ENCODE measurements at places on chromosomes 1 and 21.

DNA sequence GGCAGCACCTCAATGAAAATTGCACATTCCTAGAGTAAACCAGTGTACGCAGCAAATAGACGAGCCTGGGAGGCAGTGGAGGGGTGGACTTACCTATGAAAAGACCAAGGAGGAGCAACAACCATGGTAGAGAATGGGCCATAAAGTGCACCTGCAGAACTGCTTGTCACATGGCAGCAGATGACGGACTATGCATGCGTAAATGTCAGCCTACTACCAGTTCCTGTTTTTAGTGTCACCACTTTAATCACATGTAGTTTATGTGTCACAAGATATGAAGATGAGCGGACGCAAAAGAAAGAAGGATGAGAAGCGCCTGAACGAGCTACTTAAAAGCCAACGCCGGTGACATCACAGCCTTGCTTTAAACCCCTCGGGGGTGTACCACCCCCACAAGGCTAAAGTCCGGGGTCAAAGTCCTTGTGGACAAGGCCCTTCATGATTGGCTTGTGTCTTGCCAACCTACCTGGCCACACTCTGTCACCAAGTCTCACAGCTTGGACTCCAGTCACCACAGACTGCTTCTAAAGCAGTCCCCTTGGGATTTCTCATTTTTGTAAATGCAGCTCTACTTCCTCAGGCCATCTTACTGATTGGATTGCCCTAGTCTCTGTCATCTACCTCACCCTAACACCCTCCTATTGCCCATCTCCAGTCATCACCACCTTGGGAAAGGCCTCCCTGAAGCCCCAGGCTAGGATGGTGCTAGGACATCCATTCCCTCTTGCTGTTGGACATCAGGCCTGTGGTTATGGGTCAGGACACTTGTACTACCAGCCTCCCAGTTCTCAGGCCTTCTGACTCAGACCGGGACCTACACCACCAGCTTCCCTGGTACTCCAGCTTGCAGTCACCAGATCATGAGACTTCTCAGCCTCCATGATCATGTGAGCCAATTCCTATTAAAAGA lies 6.0 kb upstream of the LY9 start:
- no peak for DNase-seq

GRCh38 chr21:31078796-31079195 lies 40.5 kb upstream of the KRTAP19-8 start:
- no peak for DNase-seq

- no peak for DNase-seq
These were observed 25.5 kb downstream of the RGS7 start for GRCh38 chr1:241331328-241332036.

DNA sequence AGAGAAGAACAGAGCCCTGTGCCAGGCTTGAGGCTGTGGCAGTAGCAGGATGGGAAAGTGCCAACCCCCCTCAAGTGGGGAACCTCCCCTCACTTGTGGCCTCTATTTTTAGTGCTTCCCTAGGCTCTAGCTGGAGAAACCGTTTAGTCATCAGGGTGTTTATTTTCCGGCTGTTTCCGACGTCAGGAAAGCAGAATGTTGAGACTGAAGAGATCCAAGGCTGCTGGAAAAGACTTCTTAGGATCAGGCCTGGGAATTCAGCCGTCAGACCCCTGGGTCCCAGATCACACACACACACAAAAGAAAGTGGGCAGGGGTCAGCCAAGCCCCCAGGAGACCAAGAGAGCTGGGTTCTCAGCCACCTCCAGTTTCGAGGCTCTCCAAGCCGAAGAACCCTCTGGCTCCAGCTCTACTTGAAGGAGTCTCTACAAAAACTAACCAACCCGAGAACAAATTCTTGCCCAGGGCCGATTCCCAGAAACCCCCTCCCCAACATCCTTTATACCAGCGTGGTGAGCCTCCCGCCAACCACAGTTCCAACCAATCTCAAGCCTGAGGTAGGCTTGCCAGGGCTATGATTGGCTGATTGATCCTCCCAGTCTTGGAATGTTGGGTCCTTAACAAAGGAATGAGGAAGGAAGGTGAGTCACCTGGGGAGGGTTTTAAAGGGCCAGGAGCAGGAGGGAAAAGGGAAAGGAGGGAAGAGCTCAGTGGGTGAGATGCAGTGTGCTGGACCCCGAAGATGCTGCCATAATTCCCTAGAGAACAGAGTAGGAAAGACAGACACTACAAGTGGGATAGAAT lies 2.5 kb upstream of the MEF2D start:
- peak; percentile 97 for DNase-seq

DNA sequence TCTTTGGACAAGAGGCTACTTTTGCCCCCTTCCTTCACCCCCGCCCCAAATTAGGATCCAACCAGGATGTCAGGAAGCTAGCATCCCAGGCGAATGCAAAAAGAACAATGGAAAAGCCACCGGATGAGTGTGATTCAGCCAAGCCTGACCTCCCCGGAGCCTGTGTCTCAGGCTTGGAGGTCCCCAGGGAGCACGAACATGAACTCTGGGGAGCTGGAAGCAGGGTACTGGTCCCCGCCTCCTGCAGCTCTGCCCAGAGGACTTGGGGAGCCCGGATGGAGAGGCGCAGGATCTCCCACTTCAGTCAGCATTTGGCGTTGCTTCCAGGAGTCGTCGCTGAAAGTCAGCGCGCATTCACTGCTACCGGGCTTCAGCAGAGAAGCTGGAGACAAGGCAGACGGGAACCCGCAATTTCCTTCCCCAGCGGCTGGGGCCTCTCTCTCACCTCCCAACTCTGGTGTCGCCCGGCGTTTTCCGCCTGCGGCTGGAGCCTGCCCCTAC lies 1.8 kb upstream of the TBX15 start:
- no peak for DNase-seq

DNA sequence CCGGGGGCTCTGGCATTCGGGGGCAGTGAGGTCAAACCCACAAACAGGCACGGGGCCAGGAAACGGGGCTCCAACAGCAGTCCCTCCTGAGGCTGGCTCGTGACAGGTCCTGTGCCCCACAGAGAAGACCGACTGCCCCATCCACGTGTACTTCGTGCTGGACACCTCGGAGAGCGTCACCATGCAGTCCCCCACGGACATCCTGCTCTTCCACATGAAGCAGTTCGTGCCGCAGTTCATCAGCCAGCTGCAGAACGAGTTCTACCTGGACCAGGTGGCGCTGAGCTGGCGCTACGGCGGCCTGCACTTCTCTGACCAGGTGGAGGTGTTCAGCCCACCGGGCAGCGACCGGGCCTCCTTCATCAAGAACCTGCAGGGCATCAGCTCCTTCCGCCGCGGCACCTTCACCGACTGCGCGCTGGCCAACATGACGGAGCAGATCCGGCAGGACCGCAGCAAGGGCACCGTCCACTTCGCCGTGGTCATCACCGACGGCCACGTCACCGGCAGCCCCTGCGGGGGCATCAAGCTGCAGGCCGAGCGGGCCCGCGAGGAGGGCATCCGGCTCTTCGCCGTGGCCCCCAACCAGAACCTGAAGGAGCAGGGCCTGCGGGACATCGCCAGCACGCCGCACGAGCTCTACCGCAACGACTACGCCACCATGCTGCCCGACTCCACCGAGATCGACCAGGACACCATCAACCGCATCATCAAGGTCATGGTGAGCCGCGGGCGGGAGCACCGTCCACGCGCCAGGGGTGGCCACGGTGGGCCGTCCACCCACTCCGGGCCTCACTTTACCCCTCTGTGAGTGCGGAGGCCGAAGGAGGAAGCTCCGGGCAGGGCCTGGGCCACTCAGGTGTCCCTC lies 14.2 kb downstream of the COL6A2 start:
- no peak for DNase-seq

GRCh38 chr1:198387587-198387986 lies 152.9 kb downstream of the ATP6V1G3 start:
- no peak for DNase-seq

GRCh38 chr1:147834181-147834580 lies 68.4 kb upstream of the GJA8 start:
- no peak for DNase-seq

DNA sequence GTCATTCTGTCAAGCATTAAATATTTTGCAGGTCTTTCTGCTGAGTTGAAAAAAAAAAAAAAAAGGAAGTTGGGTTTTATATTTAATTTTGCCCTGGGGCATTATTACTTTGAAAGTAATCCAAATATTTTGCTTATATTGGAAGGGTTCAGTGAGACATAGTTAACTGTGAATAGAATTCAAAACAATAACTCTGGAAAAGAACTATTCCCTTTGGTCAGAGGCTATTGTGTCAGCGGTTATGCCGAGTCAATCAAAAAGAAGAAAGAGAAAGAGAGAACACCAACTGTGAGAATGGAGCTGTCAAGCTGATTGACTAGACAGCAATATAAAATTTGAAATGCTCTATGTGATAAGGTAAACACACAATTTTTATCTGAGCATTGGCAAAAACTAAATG lies 761.7 kb downstream of the ADGRL2 start:
- no peak for DNase-seq

DNA sequence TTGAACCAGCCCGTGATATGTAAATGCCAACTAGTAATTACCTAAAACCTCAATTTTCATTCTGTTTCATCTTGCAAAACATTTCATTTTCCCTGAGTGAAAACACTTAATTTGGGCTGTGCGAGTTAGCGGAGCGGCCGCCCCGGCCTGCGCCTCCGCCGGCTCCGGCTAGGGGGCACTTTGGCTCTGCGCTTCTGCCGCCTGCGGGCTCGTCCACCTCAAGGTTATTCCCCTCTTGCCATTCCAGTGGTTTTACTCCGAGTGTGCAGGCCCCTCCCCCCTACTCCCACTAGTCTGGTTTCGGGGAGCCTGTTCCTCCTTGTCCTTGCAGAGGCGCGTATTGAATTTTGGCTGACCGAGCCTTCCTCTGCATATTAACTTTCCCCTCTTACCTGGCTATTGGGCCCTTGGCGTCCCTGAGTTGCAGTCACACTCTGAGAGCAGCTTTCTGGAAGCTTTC lies 55.6 kb downstream of the PEX14 start:
- DNase-seq, result no peak

DNA sequence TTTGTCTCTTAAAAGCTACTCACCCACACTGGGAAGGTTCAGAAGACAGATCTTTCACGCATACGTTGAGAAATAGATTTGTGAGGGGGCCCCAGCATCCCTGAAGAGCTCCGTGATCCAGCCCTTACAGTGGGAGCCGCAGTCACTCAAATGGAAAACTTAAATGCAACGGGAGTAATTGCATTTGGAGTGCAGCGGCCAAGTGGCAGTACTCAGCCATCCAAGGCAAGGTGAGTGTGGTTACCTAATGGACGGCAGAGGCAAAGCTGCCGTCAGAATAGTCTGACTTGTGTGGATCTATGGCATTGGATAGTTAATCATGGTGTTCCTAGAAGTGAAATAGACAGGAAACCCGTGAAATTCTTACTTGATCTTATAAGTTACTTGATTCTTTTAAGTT lies 5.1 kb downstream of the SPSB1 start:
- no peak for DNase-seq

GRCh38 chr1:26941311-26941710 lies 19.0 kb downstream of the KDF1 start:
- DNase-seq, result no peak

- DNase-seq, result no peak
These were observed 8.3 kb upstream of the RIPK4 start for GRCh38 chr21:41775149-41775472.

DNA sequence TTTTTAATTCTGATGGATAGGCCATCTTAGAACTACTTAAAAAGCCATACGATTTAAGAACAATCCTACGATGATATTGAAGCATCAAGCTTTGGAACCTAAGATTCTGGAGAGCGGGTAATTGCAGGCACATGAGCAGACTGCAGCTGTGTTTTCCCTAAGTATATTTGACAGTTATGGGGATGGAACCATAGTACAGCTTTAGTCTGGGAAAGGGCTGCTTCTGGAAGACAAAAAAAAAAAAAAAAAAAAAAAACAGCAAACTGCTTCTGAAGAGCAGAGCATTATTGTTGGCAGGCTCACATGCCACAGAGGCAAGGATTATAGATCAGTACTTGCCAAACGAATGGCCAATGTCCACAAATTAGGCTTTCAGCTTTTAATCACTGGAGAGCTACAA lies 1618.7 kb downstream of the AMY1C start:
- DNase-seq, result no peak

GRCh38 chr1:116498789-116499628 lies 71.8 kb downstream of the CD58 start:
- DNase-seq, result peak; percentile 83

GRCh38 chr21:41966041-41966833 lies 12.4 kb upstream of the C2CD2 start:
- no peak for DNase-seq

GRCh38 chr1:109796484-109797302 lies 33.0 kb upstream of the EPS8L3 start:
- no peak for DNase-seq

GRCh38 chr1:29653034-29653810 lies 416.9 kb downstream of the PTPRU start:
- DNase-seq, result no peak

- DNase-seq, result no peak
These were observed 5.9 kb downstream of the ADARB1 start for GRCh38 chr21:45080232-45080631.

GRCh38 chr1:10070206-10070605 lies 37.4 kb downstream of the UBE4B start:
- no peak for DNase-seq

- no peak for DNase-seq
These were observed 291.1 kb upstream of the NFIA start for GRCh38 chr1:60791226-60791625.

GRCh38 chr1:112557385-112557784 lies 48.6 kb downstream of the WNT2B start:
- DNase-seq, result no peak

GRCh38 chr1:228162286-228163006 lies 3.2 kb upstream of the IBA57 start:
- DNase-seq, result no peak

DNA sequence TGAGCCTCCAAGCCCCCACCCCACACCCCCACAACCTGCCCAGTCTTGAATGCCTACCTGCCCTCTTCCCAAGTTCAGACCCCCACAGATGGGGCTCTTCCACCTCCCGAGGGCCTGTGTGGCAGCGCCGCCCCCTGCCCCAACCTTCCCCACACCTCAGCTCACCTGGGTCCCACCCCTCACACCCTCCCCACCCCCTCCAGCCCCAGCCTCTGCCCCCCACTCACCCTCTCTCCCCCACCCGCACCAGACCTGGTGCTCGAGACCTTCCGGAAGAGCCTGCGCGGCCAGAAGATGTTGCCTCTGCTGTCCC lies 9.2 kb downstream of the TNFRSF18 start:
- DNase-seq, result no peak

GRCh38 chr1:160981584-160982411 lies 27.2 kb upstream of the ITLN2 start:
- no peak for DNase-seq

DNA sequence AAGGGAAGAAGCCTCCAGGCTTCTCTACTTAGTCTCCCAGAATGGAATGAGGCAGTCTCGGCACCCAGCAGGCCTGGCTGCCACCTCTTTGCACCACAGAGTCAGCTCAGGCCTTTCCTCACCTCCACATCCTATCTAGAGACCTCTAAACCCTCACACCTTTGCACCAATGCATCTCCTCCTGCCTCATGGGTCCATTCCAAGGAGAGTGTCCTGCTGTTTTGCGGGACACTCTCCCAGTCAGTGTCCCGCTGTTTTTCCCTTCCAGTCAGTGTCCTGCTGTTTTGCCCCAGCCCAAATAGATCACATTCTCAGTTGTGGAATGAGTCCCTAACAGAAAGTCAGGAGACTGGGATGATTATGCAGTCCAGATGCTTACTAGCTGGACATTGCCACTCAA lies 185.6 kb upstream of the CAMK1G start:
- DNase-seq, result no peak

GRCh38 chr1:59539961-59540681 lies 243.2 kb downstream of the FGGY start:
- DNase-seq, result no peak

- DNase-seq, result peak; percentile 18
These were observed 537.7 kb downstream of the BRINP3 start for GRCh38 chr1:189939967-189940366.

GRCh38 chr1:183580281-183580682 lies 10.0 kb downstream of the NCF2 start:
- DNase-seq, result no peak

- peak; percentile 77 for DNase-seq
These were observed 126.0 kb upstream of the TMEM51 start for GRCh38 chr1:15027515-15027986.
